GM13976 (cell line): ENCODE measurements at places on chromosomes 4 and X.

DNA sequence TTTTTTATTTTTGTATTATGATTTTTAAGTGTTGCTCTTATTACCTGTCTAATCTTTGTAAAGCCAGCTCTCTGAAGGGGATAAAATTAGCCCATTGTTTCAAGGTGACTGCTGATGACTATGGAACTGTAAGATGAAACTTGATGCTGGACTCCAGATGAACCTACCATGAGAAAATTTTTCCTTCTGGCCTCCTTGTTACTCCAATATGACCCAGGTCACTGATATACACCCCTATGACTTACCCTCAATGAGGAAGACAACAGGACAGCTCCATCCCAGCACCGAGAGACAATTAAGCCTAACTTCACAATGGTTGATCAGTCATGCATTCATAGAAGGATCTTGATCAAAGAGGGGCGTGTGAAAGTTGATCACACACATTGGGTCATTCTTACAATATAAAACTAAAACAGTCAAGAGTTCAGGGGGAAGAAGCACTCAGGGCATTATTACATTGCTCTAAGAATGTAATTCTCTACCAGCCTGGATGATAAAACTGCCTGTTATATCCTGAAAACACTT, 230.8 kb upstream of the AGTR2 start:
- peak; percentile 6 for DNase-seq

GRCh38 chr4:101556842-101557241, 209.5 kb upstream of the PPP3CA start:
- no peak for DNase-seq

GRCh38 chr4:78418406-78418805, 133.2 kb upstream of the ANXA3 start:
- no peak for DNase-seq

DNA sequence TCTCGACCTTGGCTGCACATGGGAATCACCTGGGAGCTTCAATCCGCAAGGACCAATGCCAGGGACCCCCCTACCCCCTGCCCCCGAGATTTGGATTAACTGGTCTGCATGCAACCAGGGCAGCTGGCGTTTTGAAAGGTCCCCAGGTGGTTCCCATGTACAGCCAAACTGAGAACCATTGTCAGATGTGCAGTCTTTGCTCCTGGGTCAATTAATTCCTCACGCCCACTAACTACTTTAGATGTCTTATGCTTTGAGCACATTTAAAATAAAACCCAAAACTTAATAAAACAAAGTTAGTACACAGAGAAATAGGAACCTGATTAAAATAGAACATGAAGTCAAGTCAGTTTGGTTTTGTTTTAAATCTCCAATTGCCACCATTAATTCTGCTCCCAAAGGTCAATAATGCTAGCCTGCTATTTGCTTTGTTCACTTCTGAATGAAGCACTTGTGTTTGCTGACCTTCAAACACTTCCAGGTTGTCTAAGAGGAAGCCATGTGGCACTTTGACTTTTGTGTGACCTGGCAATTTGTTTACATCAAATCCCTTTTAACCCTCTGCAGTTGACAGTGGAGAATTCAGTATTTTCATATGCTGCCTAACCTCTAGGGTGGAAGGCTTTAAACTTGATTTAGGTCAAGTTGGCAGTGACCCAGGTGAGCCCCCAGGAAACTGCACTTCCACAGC, 27.2 kb upstream of the TMSB4X start:
- DNase-seq = no peak

DNA sequence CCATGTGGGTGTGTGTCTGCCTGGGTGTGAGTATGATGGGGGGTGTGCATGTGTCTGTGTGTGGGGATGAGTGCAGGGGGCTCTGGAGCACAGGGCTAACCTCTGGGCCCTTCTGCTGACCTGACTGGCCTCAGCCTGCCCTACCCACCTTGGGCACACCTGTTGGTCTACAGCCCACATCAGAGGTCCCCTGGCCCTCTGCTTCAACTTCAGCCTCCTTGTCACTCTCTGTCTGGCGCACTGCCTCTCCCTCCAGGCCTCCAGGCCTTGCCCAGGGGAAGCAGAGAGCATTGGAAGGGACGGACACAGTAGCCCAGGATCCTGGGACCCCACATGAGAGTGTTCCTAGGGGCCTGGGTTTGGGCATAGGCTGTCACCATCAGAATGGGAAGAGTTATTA, 115.4 kb downstream of the EFNB1 start:
- DNase-seq = peak; percentile 0

- no peak for DNase-seq
These were observed 26.7 kb downstream of the CTBP1 start for GRCh38 chr4:1222036-1222789.

- peak; percentile 39 for DNase-seq
These were observed 45.0 kb downstream of the TET2 start for GRCh38 chr4:105191621-105192210.

DNA sequence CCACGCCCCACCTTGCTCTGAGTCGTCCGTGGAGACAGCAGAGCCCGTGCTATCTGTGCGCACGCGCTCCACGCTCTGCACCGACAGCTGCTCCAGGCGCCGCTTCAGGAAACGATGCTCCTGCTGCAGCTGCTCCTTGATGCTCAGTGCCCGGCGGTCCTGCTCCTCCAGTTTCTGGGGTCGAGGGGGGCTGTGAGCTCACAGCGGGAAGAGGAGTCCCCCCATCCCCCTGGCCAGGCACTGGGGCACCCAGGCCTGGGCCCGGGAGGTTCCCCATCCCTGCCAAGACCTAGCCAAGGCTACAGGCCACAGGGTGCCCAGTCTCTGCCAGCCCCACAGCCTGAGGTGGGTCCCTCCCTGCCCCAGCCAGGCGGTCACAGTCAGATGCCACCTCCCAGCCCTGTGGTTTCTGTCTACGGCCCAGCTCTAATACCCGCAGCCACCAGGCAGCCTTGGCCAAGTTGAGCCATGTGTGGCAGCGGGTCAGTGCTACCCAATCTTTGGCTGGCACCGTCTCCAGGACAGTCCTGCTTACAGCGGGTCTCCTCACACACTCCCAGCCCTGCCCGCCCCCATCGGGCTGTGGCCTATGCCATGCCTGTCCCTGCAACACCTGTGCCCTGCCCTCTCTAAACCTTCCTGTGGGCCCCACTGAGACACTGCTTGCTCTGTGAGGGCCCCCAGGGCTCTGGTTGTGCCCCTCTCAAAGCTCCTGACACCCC, 9.3 kb upstream of the HAUS3 start:
- DNase-seq = peak; percentile 22

DNA sequence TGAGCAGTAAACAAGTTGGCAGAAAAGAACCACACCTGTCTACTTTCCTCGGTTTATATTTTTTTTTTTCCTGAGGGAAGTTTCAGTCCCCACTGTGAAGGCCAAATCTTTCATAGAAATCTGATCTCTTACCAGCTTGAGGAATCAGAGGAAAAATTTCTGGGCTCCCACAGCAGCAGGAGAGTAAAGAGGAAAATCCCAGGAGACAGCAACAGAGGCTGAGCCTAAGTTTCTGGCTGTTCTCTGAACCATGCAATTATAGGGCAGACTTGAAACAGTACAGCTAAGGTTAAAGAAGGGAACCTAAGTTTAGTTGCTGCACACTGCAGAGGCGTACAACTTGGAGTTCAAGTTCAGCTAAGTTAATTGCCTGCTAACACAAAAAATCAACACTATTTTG, 1090.9 kb upstream of the INTU start:
- no peak for DNase-seq

- no peak for DNase-seq
These were observed 90.2 kb upstream of the SLITRK2 start for GRCh38 chrX:145727476-145727875.

- DNase-seq = peak; percentile 11
These were observed 141.4 kb downstream of the PPP3CA start for GRCh38 chr4:101205916-101206315.

DNA sequence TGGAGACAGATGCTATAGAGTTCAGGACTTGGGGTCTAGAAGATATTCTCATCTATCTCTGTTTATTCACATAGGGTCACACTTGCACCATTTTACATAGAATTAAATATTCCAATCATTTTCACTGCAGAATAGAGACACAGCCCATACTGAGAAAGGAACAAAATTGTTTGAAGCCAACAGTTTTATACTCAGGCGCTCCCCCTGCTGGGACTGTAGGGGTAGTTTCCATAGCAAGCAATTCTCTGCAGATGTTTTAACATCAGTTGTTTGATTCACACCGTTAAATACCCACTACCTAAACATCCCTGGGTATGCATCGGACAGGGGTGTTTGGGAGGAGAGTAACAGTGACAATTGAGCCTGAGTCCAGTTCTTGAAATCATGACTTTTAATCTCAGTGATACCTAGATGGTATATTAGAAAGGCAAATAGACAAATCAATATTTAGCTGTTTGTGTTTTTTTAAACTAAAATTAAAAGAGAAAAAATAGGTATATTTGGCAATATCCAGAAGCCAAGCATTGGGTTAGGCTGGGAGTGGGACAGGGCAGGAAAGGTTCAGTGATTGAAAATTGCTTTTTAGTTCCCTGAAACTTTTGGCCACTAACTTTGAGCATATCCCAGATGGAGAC, 33.8 kb downstream of the LONRF3 start:
- peak; percentile 54 for DNase-seq

DNA sequence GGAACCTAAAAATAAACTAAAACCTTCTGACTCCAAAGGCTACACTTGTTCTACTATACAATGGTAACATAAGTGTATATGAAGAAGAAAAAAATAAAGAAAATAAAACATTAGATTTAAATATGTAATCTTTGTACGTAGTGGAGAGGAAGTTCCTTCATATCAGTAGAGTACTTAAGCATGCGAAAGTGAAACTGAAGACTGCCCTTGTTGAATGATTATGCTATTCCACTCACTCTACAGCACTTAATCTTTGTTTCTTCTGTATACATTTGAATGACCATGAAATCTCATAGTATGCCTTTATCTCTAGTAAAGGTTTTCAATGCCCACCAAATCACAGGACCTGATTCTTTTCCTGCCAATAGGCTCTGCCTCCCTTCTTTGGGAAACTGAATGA, 78.9 kb downstream of the NDST3 start:
- peak; percentile 5 for DNase-seq
